ENCODE measurements at places on chromosomes 11 and 22.

DNA sequence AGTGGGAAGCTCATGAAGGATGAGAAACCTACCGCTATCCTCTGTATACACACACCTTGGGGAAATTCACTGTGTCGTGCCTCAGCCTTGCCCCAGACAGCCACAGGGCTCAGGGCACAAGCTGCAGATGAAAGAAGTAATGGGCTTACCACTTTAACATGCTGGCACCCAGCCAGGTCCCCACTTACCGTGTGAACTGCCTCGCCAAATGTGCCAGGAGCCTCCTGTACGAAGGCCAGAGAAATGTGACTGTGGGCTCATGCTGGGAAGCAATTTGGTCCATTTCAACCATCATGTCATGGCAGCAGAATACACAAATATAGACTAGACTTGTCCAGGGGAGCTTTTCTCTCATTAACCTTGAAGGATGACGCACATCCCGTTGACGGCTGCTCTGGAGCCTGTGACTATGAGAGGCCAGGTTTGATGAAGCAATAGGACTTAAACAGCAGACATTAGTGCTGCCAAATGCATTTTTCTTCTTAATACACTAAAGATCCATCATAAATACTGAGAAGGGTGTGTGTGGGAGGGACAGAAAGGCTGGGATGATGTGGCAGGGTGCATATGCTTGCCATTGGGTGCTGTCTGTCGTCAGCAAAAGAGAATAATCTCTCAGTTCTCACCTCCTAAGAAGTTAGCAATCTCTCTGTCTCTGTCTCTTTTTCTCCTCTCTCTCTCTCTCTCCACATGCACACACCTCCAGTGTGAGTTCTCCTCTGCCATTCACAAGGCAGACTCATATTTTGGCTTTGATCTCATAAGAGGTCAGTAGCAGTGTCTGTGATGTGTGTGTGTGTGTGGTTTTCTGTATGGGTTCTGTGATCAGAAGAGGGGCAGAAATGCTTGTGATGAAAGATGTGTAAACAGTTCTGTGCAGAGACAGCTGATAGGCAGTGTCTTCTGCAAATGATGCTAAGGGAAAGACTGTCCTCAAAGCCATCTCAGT is 142.4 kb downstream of the KIRREL3 start:
- no peak for DNase-seq

GRCh38 chr11:70112017-70112434 is 33.9 kb downstream of the ANO1 start:
- no peak for DNase-seq

GRCh38 chr22:22058633-22059290 is 76.2 kb upstream of the TOP3B start:
- no peak for DNase-seq

- DNase-seq, result no peak
These were observed 608.6 kb upstream of the KIRREL3 start for GRCh38 chr11:127609025-127609773.

DNA sequence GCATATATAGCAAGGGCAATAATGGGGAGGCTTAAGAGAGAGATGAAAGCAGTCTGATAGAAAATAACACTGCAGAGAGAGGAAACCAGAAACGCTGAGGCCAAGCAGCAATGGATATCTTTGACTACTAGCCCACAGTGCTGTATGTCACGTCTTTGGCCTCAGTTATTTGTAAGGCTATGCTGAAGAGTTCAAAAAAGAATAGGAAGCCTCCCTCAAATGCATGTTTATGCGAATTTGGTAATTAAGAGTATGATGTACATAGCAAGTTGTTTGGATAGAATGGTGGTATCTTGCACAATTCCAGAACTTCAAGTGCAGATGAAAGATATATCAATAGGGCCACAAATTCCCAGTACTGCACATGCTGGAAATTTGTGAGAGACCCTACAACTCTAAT is 89.2 kb downstream of the MPPED2 start:
- no peak for DNase-seq

DNA sequence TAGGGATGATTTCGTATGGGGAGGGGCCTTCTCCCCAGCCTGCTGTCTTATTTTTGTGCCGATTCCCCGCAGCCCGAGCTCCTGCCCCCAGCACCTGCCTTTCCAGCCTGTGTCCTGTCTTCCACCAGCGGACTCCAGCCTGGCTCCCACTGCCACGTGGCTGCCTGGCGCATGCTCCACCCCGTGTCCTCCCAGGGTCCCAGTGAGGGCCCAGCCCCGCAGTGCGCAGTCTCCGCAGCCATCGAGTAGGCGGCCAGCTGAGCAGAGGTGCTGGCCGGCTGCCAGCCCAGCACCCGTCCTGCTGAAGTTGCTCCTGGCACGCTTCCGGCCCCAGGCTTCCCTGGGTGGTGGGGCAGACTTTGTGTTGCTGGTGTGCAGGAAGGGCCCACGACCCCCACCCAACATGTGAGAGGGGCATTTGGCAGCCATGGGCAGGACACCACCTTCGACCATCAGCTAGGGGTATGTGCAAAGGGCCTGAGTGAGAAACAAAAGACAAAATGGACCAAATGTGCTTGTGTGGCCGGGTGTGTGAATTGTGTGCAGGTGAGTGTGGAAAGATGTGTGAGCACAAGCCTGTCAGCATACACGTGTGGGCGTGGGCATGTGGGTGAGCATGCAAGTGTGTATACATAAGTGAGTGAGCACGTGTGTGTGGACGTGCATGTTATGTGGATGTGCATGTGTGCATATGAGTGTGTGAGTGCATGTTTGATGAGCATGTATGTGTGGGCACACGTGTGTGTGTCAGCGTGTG is 55.9 kb downstream of the RTN4R start:
- peak; percentile 78 for DNase-seq

DNA sequence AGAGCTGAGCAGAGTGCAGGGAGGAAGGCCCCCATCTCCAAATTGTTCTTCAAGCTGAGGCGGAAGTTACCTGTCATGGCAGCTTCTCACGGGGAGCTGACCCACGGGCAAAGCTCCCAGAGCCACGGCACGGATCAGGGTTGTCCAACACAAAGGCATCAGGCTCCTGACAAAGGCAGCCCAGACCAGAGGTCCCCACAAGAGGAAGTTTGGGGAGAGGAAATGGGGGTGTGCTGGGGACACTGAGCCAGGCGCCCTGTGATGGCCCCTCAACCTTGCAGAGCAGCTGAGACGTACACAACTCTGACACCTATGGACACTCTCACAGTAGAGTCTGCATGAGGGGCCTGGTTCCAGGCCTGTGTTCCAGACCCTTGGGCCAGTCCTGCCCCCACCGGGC is 95.6 kb downstream of the CTTN start:
- DNase-seq, result no peak

- DNase-seq, result peak; percentile 48
These were observed 26.0 kb downstream of the IL10RA start for GRCh38 chr11:118012083-118012669.

DNA sequence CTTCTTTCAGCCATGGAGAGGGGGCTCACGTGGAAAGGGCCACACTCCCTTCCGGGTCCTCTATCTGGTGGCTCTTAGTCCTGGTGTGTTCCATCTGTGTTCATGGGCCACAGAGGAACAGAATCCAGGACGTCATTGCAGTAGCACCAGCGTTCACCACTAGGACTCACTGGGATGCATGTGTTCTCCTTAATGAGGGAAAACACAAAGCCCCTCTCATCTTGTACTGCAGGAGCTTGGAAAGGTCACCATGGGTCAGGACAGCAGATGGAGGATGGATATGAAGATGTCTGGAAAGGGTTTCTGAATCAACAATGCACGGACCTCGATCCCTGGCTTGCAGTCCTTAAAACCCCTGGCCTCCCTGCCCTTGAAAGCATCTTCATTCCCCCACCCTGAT is 113.8 kb upstream of the THY1 start:
- DNase-seq, result no peak

DNA sequence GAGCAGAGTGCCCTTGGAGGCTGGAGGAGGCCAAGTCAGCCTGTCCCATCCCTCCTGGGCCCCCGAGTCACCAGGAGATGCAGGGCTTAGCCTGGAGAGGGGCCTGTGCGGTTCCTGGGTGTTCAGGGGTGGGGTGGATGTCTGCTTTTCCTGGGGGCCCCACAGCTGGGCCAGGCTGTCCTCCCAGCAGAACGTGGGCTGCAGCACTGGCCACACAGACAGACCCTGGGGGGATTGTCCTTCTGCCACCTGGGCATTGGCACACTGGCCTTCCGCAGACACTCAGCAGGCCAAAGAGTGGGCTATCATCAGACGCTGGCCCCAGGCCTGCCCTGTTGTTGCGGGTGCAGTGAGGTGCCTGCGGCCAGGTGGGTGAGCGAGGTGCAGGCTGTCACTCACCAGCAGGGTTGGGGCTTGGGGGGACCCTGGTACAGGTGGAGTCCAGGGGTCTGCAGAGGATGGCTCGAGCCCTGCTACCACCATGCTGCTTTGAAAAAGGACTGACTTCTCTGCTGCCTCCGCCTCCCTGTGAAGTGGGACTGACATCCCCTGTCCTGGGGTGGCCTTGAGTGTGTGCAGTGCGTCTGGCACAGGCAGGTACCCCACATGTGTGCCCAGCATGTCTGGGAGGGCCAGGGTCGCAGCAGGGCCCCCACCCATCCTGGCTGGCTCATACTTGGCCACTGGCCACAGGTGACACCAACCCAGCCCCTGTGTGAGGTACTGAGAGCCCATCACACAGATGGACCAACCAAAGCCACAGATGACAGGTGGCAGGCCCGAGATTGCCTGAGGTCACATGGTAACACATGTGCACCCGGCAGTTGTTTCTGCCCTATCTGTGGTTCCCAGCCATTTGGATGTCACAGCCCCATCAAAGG is 39.0 kb upstream of the KCNQ1OT1 start:
- no peak for DNase-seq

- no peak for DNase-seq
These were observed 119.2 kb downstream of the PHF21B start for GRCh38 chr22:44890416-44891292.

All from frontal cortex (tissue), 4 donors.